NK-92 treated with Interleukin-12 subunit alpha and Interleukin-12 subunit beta, amount 100 ng/mL, for 24 hours (cell line): ENCODE measurements at places on chromosomes 7 and 10.

- DNase-seq: no peak
These were observed 24.6 kb upstream of the SH2D4B start for GRCh38 chr10:80513106-80513505.

- no peak for DNase-seq
These were observed 39.1 kb downstream of the PDE1C start for GRCh38 chr7:32030904-32031692.

DNA sequence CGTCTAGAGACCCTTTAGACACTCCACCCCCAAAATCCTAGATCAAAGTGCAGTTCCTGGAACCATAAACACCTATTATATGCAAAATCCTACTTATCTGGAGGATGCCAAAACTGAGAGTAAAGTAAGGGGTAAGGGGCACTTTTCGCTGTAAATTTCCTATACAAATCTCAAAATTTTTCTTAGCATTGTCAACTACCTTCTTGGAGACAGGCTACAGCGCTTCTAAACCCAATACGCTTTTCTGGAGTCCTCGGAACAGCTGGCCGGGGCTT lies 10.4 kb downstream of the TWIST1 start:
- no peak for DNase-seq

DNA sequence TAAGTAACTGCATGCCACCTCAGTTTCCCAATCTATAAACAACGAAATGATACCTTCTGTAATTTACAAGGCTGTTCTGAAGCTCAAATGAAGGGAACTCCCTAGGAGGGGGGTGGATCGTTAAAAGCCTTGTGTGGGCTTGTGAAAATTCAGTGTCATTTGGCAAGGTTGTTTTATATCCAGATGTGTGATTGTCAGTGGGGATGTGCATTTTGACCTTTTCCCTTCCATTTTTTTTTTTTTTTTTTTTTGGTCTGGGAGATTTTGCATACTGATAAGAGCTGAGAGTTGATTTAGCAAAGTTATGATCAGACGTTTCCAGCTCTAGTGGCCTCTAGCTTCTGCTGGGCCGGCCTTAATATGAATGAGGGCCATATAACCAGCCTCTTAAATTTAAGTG lies 22.8 kb downstream of the CREB5 start:
- DNase-seq: no peak

- no peak for DNase-seq
These were observed 40.9 kb upstream of the FRMD4A start for GRCh38 chr10:14371581-14371980.

GRCh38 chr7:80189638-80190037 lies 55.0 kb downstream of the GNAI1 start:
- no peak for DNase-seq

GRCh38 chr7:40419806-40420205 lies 285.0 kb downstream of the SUGCT start:
- DNase-seq: no peak

GRCh38 chr7:121337398-121337797 lies 8.6 kb downstream of the WNT16 start:
- DNase-seq: no peak

DNA sequence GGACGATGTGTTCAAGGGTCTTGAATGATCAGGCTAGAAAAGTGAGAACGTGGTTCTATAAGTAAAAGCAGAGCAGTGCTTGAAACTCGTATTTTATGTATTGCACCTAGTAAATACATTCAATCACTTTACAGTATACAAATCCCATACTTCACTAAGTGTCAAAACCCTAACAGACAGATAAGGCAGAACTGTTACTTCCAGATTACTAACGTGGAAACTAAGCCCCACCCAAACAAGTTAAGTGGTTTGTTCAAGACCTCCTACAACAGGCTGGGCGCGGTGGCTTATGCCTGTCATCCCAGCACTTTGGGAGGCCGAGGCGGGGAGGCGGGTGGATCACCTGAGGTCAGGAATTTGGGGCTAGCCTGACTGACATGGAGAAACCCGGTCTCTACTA lies 9.2 kb upstream of the MYO1G start:
- DNase-seq: no peak

DNA sequence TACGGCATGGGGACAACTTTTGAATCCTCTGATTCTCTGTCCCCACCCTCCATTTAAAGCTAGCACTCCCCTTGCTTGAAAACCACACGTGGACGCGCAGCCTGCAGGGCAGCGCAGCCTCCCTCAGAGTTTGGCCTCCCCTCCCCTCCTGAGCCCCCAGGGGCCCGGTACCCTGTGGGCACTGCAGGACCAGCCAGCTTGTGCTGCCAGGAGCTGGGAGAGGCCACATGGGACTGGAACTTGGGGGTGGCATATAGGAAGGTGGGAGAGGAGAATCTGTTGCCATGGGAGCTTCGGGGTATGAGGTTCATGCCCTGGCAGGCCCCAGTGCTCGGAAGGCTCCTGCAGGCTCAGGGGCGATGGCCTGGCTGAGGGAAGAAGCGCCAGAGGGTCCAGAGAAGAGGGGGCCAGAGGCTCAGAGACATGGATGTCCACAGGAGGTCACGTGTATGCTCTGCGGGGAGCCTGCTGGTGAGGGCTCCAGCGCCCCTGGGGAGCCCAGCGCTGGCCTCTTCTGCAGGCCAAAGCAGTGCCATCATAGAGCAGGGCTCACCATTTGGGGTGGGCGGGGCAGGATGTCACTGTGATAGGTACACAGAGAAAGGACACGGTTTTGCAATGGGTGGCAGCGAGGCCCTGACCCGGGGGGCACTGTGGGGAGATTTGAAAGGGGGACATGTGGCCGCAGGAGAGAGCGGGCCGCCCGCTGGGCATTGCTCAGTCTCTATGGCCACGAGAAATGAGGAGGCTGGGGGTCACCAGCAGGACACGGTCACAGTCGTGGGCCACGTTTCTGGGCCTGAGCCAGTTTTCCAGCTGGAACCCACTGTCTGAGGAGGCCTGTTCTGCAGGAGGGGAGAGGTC lies 64.2 kb downstream of the GLRX3 start:
- no peak for DNase-seq

DNA sequence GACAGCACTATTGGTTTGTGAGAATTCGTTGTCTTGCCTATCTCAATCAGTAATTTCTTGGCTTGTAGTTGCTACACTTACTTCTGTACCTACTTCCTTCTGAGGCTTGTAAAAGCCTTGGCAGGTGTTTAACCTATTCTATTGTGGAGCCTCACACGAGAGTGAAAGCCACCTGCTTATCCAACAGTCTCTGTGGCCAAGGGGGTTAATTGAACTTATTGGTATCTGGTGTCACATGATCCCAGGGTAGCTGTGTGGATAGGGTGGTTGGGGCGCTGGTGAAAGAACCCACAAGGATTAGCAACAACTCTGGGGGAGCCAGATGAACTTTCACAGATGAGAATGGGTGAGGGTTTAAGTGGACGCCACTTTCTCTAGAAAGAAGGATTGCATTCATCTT lies 13.9 kb upstream of the ATP6V0E2 start:
- DNase-seq: no peak

- no peak for DNase-seq
These were observed 8.1 kb downstream of the TTYH3 start for GRCh38 chr7:2639695-2640481.

- DNase-seq: no peak
These were observed 82.8 kb upstream of the FGFR2 start for GRCh38 chr10:121680879-121681655.

- no peak for DNase-seq
These were observed 23.8 kb upstream of the AKR1C1 start for GRCh38 chr10:4939224-4940072.

DNA sequence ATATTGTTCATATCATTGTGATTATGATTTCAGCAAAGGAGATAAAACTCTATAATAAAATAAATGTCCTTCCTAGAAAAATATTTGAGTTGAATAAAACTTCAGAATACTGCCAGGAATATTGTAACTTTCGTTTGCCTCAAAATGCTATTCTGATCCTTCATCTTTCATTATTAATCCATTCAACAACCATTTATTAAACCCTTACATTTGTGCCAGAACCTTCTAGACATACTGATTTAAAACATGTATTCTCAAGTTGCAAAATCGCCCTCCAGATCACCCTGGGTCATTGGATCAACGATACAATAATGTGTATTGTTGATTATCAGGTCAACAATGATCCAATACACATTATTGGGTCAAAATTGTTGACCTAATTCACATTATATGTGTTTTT lies 759.8 kb downstream of the CNTNAP2 start:
- DNase-seq: no peak

DNA sequence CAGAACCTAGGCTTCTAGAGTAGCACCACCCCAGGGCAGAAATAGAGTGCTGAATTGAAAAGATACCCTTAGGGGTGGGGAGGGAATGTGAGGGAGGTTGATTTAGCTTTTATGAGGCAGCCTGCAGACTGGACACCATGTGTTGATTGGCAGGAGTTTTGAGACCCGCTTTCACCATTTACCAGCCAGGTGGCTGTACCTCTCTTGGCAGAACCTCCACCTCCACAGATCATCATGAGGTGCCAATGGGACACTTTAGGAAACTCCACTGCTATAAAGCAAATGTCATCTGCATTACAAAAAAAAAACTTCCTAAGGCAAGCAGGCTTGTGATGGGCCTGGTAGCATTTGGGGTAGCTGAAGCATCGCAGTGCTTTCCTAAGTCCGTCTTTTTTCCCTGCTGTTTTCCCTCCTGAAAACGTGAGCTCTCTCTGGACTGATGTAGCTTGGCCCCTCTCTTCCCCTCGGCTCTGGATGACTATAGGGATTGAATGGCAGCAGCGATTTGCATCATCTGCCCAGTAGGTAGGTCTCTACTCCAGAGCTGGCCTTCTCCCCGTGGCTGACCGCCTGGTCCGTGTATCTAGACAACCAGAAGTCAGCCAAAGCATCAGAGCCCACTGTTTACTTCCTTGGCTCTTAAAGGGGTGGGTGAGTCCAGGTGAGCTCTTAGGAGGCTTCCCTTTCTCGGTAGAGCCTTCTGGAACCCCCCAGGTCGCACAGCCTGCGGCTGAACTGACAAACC lies 1.3 kb downstream of the PCBD1 start:
- no peak for DNase-seq

DNA sequence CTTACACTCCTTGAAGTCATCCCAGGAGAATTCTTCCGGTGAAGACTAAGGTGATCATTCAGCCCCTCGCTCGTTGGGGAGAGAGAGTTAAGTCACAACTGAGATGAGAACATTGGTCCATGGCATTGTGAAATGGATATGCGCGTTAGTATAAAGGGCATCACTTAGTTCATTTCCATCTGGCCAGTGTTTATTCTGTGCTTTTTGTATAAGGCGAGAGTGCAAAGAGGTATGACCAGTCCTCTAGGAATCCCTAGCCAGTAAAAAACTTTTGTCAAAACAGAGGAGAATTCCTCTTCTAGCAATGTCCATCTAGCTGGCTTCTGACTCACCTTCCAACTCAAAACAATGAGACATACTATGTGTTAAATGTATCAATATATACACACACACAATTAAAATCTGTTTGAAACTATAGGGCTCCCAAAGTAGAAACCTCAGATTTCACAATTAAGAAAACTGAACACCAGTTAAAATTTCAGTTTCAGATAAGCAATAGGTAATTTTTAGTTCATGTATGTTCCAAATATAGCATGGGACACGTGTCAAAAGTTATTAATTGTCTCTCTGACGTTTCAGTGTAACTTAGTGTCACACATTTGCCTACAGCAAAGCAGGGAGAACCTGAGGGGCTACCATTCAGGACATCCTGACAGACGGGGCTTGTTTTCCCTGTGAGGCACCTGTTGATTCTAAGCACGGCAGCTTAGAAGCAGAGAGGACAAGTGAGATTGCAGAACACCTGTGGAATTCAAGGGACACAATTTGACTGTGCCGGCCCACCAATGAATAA lies 158.9 kb downstream of the KLF6 start:
- no peak for DNase-seq

GRCh38 chr10:14736600-14737081 lies 38.1 kb downstream of the FAM107B start:
- no peak for DNase-seq

DNA sequence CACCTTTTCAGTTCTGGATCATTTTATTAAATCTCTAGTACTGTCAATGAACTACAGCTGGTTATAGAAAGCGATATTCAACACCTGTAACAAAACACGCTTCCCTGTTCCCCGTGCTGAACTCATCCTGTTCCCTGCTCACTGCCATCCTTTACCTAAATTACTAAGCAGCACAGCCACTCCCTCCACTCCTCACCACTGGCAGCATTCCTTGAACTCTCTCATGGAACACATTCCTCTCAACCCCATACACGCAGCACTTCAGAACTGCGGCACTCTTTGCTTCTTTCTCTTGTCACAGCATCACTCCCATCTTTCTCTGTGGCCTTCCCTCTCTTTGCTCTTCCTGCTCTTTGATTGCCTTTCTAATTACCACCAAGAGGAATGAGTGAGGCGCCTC lies 27.4 kb downstream of the RELN start:
- DNase-seq: no peak

DNA sequence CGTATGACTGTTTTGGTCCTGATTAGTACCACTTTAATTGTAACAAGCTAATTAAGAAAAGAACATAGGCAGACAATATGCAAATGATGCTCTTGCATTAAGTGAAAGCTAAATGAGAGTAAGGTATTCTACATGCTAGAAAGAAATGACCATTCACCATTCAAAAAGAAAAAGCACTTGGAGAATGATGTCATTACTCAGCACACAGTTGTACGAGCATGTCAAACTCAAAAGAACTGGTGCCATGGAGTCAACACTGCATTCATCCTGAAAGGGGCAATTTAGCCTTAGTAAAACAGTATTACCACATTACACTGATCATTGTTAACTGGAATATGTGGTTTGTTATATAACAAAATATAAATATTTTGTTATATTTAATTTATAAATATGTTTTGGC lies 136.2 kb upstream of the CTTNBP2 start:
- DNase-seq: no peak

DNA sequence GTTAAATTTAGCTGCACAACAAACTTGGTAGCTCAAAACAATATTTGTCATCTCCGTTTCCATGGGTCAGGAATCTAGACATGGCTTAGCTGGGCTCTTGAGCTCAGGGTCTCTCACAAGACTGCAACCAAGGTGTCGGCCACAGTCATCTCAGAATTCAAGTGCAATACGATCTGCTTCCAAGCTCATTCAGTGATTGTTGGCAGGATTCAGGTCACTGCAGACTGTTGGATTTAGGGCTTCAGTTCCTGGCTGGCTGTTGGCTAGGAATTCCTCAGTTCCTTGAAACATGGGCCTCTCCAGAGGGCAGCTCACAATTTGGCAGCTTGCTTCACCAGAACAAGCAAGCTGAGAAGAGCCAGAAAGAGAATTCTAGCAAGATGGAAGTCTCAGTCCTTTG lies 17.5 kb upstream of the CHST3 start:
- no peak for DNase-seq

DNA sequence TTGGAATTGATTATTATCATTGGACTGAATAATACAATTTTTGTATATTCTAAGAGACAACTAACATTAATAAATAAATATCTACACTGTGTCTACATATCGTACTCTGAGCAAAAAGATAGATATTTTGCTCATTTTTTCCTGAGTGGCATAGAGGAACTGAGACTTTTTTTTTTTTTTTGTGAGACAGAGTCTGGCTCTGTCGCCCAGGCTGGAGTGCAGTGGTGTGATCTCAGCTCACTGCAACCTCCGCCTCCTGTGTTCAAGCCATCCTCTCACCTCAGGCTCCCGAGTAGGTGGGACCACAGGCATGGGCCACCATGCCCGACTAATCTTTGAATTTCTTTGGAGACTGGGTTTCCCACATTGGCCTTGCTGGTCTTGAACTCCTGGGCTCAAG lies 14.0 kb downstream of the KMT2E start:
- DNase-seq: no peak
